Left lung (tissue), 14 donors: ENCODE measurements at places on chromosomes 5 and 9. TPM values are rescaled to one million over a fixed set of nuclear protein-coding genes. Genes with fewer than 3 reads are reported as not detected.

- DNase-seq: no peak
Observed at GRCh38 chr9:21933281-21933680, 60.9 kb downstream of the CDKN2A start.

DNA sequence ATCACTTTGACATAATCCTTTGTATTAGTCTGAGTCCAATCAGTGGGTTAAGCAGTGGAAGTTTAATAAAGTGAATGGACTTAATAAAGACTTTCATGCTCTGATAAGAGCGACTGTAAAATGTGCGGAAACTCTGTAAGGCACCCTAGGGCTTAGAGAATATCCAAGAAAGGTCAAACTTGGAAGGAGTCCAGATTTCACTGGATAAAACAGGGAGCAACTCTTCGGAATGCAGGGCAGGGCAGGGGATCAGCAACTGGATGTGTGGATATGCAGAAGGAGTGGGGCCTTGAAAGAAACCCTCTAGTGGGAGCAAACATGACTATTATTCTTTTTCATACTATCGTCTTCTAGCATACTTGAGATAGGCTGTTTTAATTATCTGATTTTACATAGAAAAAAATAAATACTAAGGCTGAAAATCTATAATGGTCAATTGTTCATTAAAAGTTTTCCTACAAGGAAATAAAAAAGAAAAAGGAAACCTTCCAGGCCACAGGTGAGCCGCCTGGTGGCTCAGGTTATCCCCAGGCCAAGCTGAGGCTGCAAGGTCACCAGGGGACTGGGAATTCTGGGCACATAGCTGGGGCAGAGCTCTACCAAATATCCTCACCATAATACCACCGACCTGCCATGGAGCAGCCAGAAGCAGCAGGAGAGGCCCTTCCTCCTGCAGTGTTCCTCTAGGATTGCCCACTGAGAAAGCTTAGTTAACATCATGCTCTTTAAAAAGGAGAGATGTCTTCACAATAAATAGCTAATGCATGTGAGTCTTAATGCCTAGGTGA is 46.3 kb upstream of the CCDC112 start:
- DNase-seq: no peak

GRCh38 chr5:151924564-151925301 is at the start of gene GLRA1:
Gene GLRA1, minus strand, starts transcription at chr5:151924851. Its CDS starts 302 bp downstream, at chr5:151924549.
- DNase-seq: peak; percentile 73

The MZB1 gene
- 0.60 TPM for polyA plus RNA-seq
